ENCODE measurements at places on chromosomes 2 and 18.

- no peak for DNase-seq
These were observed 590.7 kb downstream of the FBXO15 start for GRCh38 chr18:73556904-73557303.

DNA sequence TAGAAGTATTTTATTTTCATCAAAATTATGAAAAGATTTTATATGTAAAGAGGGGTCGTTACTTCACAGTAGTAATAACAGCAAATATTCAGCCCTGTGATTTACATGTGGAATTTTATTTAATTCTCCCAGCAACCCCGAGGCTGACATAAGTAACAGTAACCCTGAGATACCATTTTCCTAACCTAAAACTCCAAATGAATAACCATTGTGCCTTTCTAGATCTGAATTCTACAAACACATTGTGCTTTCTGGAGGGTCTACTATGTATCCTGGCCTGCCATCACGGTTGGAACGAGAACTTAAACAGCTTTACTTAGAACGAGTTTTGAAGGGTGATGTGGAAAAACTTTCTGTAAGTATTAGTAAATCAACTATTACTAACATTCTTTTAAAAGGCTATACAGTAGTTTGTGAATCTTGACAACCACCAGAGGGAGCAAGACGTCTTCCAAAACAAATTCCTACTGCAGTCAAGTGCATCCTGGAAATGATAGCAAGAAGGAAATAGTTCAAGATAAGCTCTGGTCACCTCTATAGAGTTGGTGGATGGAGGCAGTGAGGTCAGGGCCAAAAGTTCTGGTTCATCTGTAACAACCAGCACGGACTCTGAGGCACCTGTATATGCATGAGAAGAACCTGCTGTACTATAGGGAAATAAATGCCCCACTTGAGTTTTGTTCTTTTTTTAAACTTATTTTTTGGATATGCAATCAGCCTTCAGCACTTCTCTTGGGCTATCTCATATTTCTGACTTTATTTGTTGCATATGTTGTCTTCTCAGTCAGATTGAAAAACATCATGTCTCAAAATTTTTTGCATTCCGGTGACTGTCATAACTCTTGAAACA, 37.4 kb downstream of the ACTR2 start:
- peak; percentile 44 for DNase-seq

DNA sequence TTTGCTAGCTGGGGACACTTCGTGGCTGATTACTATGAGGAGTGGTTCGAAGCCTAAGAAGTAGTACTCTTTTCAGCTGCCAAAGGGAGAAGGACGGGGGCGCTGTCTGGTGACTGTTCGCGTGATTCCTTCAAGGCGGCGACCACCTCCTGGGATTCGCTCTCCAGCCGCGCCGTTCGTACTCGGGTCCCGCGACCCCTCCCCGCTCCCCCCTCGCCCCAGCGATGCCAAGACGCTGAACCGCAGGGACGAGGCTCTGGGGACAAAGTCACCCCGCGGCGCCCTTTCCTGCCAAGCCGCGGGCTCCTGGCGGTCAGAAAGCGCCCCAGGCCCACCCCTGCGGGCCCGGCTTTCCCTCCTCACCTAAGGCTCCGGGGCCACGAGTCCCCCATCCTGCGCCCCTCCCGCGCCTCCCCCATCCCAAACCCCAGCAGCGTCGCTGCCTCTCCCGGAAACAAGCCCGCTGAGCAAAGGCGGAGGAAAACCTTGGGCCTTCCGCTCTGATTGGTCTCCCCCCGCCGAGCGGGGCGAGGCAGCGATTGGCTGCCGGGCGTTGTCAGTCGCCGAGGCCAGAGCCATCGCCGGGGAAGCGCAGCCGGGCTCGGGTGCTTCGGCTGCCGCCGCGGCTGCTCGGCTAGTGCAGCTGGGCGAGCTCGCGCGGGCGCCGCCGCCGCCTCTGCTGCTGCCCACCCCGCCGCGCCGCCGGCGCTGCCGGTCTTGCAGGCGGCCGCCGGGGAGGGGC, 404.3 kb downstream of the XIRP2 start:
- peak; percentile 77 for DNase-seq

DNA sequence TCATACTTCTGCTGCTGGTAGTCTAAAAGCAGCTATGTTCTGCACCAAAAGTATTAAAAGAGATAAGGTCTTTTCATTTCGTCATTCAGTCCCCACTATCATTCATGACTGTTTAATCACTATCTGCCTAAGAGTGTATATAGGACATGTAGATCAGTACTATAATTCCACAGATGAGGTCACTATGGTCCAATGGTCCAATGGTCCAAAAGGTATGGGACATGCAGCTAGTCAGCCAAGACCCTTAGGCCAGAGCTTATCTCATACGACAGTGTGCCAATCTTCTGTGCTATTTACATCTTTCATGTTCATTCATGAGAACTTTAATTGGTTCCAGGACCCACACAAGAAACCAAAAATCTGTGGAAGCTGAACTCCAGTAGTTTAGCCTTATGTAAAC, 42.6 kb upstream of the SDC1 start:
- DNase-seq = no peak

DNA sequence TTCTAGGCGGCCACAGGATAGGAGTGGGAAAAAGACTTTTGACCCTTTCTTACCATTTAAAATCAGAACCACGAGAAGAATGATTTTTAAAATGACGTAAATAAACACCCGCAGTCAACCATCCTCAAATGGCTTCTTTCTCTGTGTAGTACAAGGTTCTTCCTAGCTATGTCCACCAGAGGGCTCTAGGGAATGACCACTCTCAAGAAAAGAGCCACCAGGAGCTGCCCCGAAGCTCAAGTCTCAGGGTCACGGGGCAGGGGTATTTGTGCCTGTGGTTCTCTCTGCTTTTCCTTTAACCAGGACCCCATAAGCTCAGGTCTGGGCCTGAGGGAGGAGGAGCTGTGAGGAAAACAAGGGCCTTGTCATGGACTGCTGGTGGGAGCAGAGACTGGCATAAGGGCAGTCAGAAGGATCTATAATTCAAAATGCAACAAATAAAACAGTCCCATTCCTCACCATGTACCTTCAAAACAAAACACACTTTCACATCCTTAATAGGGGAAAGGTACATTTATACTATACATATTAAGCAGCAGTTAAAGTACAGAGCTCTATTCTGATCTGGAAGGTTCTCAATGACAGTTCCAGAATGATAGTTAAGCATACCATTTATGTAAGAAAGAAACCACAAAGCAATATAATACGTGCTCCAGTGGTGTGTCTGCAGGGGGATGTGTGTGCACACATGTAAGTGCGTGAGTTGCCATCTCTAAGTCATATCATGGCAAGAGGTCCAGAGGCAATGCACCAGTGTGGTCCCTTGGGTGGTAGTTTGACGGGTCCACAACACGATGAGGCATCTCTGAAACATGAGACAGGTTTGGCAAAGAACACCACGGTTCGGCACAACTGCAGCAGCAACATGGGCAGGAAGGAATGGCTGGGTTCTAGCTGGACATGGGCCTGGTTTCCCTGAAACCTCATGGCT, 18.6 kb downstream of the LYPD1 start:
- DNase-seq = no peak

- DNase-seq = no peak
These were observed 89.7 kb upstream of the CXCR4 start for GRCh38 chr2:136207665-136208064.

- peak; percentile 84 for DNase-seq
These were observed 14.6 kb downstream of the TNS1 start for GRCh38 chr2:217988014-217988839.

DNA sequence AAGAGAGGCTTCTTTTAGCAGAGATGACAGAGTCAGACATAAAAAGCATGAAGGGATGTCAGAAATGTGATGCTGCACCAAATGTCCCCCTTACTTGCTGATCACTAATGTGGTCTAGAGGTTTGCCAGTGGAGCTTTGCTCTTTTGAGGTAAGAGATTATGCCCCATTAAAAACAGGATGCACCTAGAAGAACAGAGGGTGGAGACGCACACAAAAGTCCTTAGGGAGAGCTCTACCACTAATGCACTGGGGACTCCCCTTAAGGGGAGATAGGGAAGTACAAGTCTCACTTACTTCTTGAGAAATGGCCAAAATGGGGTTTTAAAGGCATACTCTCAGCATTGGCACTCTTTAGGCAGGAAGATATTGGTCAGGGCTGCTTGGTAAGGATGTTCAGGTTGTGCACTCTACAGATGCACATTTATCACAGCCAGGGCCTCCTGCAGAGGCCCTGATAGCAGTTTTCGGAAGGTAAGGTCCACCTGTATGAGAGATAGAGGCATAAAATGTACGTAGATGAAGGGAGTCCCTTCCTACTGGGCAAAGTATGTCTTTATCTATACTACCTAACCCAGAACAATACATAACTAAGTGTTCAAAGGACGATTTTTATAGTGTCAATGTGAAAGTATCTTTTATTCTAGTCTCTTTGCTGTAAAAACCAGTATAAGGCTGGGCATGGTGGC, 17.0 kb upstream of the SCYGR1 start:
- peak; percentile 53 for DNase-seq

All from inflammatory macrophage (primary cell).